ENCODE measurements at places on chromosomes 1 and 21. TPM values are rescaled to one million over a fixed set of nuclear protein-coding genes. Genes with fewer than 3 reads are reported as not detected.

DNA sequence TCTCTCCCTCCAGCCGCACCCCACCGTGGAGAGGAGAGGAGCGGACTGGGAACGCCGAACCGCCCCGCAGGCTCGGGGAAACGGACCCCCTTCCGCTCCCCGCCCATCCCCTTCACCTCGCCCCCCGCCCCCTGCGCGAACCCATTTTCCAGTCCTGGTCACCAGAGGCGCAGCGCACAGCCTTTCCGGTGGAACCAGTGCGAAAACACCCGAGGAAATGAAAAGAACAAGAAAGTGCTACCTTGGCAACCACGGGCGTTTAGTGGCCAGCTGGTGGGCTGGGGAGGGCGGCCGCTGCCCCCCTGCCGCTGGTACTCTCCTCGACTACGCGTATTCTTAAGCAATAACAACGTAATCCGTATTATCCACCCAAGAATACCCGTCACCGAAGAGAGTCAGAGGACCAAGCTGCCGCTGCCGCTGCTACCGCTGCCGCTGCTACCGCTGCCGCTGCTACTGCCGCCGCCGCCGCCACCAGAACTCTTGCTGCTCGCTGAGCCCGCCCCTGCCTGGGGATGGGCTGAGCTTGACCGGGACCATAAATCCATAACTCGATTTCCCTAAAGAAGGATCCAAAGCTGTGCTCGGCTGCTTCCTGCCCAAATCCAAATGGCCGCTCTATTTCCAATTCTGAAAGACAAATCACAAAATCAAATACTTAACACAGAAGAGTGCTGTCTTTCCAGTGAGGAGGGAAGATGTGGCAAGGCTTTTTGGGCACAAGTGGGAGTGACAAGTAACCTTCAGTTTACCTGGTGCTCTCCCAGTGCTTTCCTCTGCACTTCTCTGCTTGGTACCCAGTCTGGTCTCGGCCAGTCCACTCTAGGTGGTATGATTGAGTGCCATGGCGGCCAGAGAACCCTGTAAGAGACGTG lies 125.2 kb upstream of the DPYD start:
- no peak overlapping the region for H3K27ac ChIP-seq
- peak; percentile 63 for DNase-seq
- peaks cover 94% of the 10 kb centered on the region for H3K27me3 ChIP-seq

DNA sequence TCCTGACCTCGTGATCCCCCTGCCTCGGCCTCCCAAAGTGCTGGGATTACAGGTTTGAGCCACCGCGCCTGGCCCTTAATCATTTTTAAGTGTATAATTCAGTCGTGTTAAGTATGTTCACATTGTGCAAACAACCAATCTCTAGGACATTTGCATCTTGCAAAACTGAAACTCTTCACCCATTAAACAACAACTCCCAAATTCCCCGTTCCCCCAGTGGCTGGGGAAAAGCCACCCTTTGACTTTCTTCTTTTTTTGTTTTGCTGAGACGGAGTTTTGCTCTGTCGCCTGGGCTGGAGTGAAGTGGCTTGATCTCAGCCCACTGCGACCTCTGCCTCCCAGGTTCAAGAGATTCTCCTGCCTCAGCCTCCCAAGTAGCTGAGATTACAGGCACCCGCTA lies 6.5 kb upstream of the THEMIS2 start:
- no peaks in the 10 kb centered on the region for H3K27me3 ChIP-seq
- H3K4me1 ChIP-seq = no peaks in the 10 kb centered on the region
- H3K36me3 ChIP-seq = no peaks in the 10 kb centered on the region
- H3K27ac ChIP-seq = no peak overlapping the region
- H3K4me3 ChIP-seq = no peak overlapping the region
- DNase-seq = no peak

DNA sequence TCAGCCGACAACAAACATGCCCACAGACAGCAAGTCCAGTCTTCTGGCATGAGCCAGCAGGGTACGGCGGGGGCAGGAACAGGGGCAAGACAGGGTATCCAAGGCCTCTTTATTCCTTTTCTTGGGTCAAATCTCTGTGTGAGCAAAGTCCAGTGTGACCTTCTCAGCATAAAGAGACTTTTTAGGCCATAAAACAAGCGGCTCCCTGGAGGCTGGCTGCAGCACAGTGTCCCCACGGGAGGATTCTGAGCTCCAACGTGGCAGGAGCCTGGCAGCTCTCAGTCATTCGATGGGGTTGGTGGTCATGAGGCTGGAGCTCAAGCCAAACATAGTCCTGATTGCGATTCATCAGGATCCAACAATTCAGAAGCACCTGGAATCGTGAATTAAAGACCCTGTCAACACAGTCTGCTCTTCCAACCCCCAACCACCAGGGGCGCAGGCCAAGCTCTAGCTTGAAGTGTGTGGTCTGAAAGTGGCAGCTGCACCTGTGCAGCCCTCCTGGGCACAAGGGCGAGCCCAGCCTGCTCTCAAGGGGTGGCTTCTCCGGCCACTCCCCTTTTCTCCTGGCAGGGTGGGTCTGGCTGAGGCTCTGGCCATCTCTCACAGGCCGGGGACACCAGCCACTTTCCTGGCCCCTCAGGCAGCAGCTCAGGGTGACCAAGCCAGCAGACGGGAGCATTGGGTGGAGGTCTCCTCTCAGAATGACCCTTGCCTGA lies 62.1 kb downstream of the SLC66A1 start:
- H3K4me1 ChIP-seq = no peaks in the 10 kb centered on the region
- peaks cover 10% of the 10 kb centered on the region for H3K36me3 ChIP-seq
- peak; percentile 75 for DNase-seq
- H3K4me3 ChIP-seq = no peak overlapping the region

GRCh38 chr1:74468982-74469603 lies 43.3 kb downstream of the LRRC53 start:
- no peak overlapping the region for H3K4me3 ChIP-seq
- H3K27me3 ChIP-seq = no peaks in the 10 kb centered on the region
- H3K27ac ChIP-seq = no peak overlapping the region
- H3K4me1 ChIP-seq = peaks cover 7% of the 10 kb centered on the region

DNA sequence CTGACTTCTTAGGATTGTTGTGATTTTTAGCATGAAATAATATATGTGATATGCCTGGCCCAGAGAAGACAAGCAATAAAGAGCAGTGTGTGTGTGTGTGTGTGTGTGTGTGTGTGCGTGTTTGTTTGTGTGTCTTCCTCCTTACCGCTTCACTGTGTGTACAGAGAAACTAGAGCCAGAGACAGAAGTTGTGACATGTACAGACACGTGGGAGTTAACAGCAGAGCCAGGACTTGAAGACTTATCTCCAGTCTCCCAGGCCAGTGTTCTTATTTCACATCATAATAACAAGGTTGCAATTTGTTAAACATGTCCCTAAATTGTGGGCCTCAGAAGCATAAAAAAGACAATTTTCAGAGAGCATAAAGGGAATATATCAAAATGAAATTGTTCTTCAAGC lies 192.0 kb upstream of the JUN start:
- no peak for DNase-seq
- H3K4me3 ChIP-seq = no peak overlapping the region
- no peak overlapping the region for H3K27ac ChIP-seq
- no peaks in the 10 kb centered on the region for H3K4me1 ChIP-seq
- no peaks in the 10 kb centered on the region for H3K27me3 ChIP-seq
- no peaks in the 10 kb centered on the region for H3K36me3 ChIP-seq

- H3K27ac ChIP-seq = no peak overlapping the region
- no peak for DNase-seq
These were observed 79.8 kb downstream of the DDX20 start for GRCh38 chr1:111835514-111835913.

DNA sequence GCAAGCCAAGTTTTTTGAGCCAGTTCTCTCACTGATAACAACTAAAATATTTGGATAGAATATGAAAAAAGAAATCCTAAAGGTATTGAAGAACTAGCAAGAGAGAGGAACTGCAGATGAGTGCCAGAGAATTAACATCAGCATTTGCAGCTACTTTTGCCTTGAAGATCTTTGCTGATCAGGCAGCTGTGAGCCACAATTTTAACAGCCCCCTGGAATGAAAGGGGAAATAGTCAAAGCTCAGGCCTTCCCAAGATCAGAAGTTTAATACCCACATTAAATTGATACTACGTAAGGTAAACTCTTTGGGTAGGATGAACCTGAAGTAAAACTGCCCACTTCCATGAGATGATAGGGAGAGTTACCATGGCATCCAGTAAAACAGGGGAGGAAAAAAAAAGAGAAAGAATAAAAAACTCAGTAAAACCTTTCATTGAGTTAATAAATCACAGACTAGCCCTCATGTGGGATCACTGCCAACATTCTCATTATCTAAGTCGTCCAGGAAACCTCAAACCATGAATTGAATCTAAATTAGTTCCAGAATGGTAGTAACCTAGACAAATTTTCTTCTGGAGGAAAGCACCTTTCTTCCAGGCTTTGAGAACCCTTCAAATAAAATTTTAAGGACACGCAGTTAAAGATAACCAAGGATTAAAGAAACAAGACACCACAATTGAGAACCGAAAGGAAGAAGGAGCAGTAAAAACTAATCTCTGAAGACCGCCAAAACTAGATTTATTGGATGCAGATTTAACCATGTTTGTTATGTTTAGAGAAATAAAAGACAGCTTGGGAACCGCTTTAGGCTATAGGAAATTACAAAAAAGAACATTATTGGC lies 28.3 kb downstream of the SCP2 start:
- H3K4me3 ChIP-seq = no peak overlapping the region
- H3K27me3 ChIP-seq = no peaks in the 10 kb centered on the region
- H3K4me1 ChIP-seq = no peaks in the 10 kb centered on the region
- DNase-seq = no peak
- H3K27ac ChIP-seq = no peak overlapping the region

- no peaks in the 10 kb centered on the region for H3K27me3 ChIP-seq
- no peak for DNase-seq
- H3K27ac ChIP-seq = no peak overlapping the region
- H3K4me3 ChIP-seq = no peak overlapping the region
- no peaks in the 10 kb centered on the region for H3K36me3 ChIP-seq
- no peaks in the 10 kb centered on the region for H3K4me1 ChIP-seq
These were observed 148.7 kb upstream of the NR5A2 start for GRCh38 chr1:199878823-199879222.

GRCh38 chr21:42316891-42317290 lies 1.7 kb upstream of the TFF3 start:
- H3K4me1 ChIP-seq = peaks cover 11% of the 10 kb centered on the region
- no peaks in the 10 kb centered on the region for H3K36me3 ChIP-seq
- H3K4me3 ChIP-seq = no peak overlapping the region
- DNase-seq = no peak

GRCh38 chr1:15065736-15066135 lies 87.8 kb upstream of the TMEM51 start:
- no peaks in the 10 kb centered on the region for H3K27me3 ChIP-seq
- H3K36me3 ChIP-seq = no peaks in the 10 kb centered on the region
- no peak overlapping the region for H3K4me3 ChIP-seq
- H3K4me1 ChIP-seq = no peaks in the 10 kb centered on the region
- no peak overlapping the region for H3K27ac ChIP-seq

Gene TMEM200B
- total RNA-seq = 8.7 TPM

Gene AVPR1B
- not detected for total RNA-seq

Gene MMEL1
- total RNA-seq = 0.43 TPM

Gene CDK18
- 46.5 TPM for total RNA-seq

Data from GM23338 (cell line).